Hippocampal formation (tissue), 2 donors: ENCODE measurements at places on chromosomes 11 and 22.

DNA sequence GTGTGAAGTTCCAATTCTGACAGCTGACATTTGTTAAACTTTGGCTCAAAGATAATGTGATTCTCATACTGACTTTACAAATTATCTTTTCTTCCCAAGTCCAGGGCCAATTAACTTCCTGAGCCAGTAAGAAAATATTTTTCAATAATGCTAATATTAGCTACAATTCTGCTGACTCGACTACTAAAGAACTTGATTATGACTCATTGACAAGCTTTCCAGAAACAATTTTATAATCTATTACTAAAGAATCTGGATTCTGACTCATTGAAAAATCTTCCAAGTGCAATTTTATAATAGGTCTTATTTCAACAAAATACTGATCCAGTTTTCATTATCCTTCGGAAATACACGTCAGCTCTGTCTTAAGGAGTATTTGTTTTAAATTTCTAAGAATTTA, 12.9 kb upstream of the XKR3 start:
- DNase-seq = no peak

DNA sequence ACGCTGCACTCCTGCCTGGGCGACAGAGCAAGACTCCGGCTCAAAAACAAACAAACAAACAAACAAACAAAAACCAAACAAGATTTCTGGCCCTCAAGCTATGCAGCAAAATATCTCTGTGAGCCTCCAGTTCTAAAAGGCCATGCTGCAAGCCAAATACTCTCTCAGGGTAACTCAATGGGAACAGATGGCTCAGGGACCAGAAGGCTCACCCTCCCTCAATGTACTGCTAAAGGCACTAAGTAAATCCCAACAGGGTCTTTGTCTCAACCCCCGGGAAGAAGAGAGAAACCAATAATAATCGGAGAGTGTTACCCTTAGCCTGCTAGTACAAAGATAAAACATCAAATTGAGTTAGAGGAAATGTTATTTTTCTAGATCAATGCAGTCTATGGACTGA, 119.7 kb upstream of the ZC3H12C start:
- no peak for DNase-seq

DNA sequence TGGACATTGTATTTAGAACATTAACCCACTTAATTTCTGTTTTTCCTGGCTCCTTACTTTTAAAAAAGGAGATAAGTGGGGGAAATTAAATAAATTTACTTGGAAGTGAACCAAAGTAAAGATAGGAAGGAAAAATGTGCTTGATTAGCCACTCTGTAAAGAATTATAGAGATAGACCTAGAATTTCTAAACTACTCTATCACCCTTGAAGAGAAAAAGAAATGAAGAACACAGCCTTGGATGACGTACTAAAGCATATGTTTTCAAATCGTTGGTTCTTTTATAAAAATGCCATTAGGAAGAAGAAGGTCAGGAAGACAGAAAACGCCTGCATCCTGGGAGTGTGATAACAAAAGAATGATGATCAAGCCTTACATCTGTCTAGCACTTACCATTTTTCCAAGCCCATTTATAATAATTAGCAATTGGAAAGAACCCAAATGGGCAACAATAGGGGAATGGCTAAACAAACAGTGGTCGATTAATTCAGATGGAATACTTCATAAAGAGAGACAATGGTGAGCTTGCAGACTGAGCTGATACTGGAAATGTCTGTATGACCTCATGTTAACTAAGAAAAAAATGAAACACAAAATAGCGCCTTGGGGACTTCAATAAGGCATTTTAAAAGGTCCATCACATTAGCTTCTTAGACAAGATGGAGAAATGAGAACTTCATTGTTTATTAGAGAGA, 81.0 kb upstream of the LRRC55 start:
- DNase-seq = no peak

DNA sequence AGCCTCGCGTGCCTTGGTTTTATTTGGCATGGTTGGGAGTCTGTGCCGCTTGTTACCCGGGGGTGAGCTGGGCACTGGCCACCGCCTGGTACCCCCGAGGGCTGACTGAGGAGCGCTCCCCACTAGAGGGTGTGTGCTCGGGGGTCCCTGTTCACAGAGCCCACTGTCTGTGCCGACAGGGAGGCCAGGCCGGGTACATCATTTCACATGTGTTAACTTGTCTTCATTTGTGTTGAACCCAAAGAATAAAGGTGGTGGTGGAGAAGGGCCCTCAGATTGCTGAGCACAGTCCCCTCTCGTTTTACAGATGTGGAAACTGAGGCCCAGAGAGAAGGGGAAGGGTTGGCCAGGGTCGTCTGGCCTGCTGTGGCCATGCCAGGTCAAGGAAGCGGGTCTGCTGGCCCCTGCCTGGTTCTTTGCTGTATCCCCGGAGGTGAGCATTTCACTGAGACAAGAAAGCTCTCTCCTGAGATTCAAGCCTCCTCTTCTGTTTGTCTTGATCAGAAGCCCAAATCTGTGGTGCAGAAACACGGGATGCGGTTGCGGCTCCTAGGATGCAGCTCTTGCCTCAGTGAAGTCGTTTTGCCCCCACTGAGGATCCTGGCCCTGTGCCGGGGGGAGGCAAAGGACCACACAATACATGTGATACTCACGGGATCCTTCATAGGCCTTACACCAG, 60.8 kb downstream of the FBLN1 start:
- no peak for DNase-seq

DNA sequence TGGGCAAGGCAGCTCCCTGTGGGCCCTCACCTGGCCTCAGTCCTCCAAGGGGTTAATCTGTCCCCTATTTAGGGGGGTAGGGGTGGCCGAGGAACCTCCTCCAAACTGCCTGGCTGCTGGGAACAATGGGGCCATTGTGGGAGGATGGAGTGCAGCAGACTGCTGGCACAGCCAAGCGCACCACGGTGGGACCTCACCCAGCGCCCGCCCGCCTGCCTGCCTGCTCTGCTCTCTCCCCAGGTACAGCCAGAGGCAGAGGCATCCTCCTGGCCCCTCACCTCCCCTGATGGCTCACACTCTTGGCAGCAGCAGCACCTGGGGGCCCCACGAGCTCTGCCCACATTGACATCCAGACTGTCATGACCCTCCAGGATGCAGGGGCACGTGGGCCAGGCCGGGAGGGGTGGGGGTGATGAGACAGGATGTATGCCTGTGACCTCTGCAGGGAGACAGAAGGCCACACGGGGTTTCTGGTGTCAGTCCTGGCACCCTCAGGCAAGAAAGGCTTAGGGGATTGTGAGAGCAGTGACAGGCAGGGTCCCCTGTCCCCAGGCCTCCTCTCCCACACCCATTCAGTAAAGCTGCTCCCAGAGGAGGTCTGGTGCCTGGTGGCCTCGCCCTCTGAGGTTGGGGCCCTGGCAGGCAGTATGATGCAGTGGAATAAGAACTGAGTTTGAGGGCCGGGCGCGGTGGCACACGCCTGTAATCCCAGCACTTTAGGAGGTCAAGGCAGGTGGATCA, 11.4 kb downstream of the BCL9L start:
- DNase-seq = peak; percentile 49

- no peak for DNase-seq
Observed at GRCh38 chr11:112627588-112628045, 333.6 kb upstream of the NCAM1 start.

GRCh38 chr11:100297516-100297915, 389.6 kb upstream of the ARHGAP42 start:
- no peak for DNase-seq

- DNase-seq = no peak
Observed at GRCh38 chr22:46681010-46681409, 57.0 kb downstream of the CERK start.

- no peak for DNase-seq
Observed at GRCh38 chr22:43162412-43163150, 11.2 kb downstream of the TSPO start.

DNA sequence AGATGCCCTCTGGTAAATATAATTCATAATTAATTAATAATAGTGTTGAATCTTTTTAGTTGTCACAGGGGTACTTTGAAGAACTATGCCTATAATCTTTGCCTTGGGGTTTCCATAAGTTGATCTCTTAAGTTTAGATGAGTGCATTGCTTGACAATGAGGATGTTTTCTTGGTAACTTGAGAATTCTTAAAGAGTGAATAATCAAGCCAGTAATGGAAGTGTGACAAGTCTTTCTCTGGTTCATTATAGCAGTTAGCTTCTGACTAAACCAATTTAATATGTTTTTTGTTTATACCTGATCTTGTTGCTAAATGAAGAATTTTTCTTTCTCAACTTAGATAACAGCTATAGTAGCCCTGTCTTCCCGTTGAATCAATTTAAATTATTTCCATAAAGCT, 46.2 kb downstream of the ATXN10 start:
- no peak for DNase-seq

GRCh38 chr11:119659971-119660723, 68.9 kb downstream of the NECTIN1 start:
- no peak for DNase-seq

- no peak for DNase-seq
Observed at GRCh38 chr11:14445542-14446530, 53.8 kb downstream of the COPB1 start.

GRCh38 chr11:57210781-57211180, 26.3 kb downstream of the APLNR start:
- DNase-seq = no peak

GRCh38 chr11:129458278-129458677, 82.6 kb downstream of the BARX2 start:
- DNase-seq = no peak

GRCh38 chr11:44805596-44805995, 78.8 kb downstream of the TSPAN18 start:
- DNase-seq = no peak

DNA sequence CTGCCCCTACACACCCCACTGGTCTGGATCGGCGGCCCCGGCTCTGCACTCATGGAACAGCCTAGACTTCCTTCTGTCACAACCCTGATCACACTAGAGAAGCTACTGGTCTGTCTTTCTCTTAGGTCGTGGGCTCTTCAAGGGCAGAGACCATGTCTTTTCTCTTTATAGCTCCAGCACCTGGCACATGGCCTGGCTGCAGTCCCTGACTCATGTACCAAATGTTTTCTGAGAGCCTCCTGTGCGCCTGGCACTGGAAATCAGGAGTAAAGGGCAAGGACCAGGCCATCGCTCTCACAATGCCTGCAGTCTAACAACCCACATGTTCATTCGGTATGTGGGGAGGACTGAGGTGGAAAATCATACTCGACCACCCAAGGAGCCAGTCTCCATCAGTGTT, 7.5 kb downstream of the ASCC2 start:
- DNase-seq = no peak

- no peak for DNase-seq
Observed at GRCh38 chr22:48248901-48249455, 1486.5 kb downstream of the TBC1D22A start.

DNA sequence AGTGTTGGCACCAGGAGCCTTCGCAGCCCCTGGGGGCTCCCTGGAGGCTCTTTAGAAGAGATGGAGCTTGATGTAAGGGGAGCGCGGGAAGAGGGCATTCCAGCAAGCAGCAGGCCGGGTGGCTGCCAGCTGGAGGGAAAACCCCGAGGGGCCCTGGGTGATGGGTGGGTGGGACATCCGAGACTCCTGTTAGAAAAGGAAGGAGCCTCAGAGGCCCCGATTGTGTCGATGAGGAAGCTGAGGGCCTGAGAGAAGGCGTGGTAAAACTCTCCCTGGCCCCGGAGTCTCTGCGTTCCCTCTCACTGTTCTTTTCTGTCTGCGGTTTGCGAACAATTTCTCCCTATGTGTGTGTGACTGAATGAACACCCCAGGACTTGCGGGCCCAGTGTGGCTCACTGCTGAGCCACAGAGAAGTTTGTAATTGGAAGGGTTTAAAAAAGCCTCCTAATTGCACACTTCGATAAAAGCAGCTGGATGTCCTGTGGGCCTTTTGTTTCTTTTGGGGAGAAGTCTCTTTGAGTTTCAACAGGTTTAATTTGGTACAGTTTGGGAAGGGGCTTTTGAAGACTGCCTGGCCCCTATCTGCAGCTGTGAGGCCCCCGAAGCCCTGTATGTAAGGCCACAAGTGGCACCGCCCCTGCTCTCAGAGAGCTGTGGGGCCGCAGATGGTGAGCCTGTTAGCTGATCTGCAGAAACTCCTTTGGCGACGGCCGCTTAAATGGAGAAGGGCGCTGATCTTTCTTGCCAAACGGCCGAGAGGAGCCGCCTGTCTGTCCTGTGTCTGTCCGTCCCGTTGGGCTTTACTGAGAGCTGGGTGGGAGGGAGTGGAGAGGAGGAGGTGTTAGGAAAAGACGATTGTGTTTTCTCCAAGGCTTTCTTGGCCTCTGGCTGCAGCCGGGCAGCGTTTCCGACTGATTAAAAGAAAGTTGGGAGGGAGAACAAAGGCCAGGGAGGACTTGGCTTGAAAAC, 2.0 kb downstream of the FBLN1 start:
- no peak for DNase-seq

- DNase-seq = peak; percentile 61
Observed at GRCh38 chr11:68297812-68298658, 14.4 kb upstream of the LRP5 start.

GRCh38 chr11:22193348-22194051, 615 bp downstream of the ANO5 start:
- DNase-seq = no peak

DNA sequence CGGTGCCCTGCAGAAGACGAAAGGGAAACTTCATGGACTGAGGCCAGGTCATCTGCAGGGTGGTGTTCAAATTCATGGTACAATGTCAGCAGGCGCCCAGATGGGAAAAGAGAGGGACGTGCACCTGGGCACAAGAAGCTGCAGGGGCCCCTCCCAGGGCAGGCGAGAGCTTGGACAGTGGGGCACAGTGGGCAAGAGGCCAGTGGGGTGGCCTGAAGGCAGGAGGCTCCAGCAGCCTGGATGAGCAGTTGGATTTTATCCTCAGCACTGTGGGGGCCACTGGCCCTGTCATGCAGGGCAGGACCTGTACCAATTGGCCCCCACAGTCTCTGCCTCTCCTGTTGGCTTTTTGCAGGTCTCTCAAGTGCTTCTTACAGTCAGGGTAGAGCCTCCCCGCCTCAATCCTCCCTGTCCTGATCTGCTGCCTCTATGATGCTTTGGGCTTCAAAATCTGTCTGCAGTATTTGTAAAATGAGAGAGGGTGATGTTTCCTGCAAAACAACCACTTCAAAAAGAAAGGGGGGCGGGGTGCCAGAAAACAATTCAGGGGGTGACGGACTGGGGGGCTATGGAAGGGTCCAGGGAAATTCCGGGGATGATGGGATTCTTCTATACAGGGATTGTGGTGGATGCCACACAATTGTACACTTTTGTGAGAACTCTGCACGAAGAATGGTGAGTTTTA, 1.7 kb upstream of the BID start:
- no peak for DNase-seq

GRCh38 chr11:121503051-121503450, 50.3 kb upstream of the SORL1-AS1 start:
- no peak for DNase-seq

DNA sequence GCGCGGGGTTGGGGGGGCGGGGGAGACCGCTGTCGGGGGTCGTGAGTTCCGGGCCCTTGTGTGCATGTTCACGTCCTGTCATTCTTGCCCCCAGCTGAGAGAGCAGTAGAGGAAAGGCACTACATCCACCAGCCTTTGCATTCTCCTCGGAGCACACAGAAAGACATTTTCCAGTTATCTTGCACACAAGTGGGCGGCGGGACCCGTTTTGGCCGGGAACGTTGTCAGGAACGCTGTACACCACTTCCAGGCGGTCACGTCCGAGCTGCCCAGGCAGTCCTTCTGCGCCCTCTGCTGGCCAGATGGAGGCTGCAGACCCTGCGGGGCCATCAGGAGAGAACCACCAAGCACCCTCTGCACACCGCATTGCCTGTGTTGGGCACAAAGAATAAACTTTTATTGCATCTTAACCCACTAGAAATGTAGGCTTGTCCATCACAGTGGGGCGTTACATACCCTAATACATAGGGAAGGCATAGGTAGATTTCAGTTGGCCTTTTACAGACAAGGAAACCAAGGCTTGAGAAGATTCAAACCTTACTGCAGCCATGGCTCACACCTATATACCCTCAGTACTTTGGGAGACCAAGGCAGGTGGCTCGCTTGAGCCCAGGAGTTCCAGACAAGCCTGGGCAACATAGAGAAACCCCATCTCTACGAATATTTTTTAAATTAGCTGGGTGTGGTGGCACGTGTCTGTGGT, 2.8 kb upstream of the CDKN1C start:
- peak; percentile 85 for DNase-seq
